ENCODE measurements at places on chromosomes 11 and 22.

DNA sequence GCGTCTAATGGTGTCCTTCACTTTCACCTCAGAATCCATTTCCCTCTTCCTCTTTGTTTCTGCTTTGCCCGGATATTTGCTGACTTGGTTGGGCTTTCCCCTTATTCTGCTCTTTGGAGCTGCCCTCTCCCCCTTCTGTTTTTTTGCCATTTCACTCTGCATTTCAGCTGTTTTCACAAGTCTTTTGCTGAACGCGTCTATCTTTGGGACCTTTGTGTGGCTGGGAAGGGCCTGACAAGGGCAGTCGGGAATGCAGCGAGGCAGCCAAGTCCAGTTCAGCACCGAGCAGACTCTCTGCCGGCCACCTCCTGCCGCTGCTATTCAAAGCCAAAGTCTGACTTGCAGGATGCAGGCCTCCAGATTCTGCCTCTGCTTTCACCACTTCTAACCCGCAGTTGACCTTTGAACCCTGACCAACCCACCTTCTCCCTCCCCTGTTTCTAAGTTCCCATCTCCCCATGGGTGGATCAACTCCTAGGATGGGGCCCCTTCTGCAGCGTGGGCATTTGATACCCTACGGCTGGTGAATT lies 38.2 kb downstream of the FEZ1 start:
- DNase-seq: no peak

DNA sequence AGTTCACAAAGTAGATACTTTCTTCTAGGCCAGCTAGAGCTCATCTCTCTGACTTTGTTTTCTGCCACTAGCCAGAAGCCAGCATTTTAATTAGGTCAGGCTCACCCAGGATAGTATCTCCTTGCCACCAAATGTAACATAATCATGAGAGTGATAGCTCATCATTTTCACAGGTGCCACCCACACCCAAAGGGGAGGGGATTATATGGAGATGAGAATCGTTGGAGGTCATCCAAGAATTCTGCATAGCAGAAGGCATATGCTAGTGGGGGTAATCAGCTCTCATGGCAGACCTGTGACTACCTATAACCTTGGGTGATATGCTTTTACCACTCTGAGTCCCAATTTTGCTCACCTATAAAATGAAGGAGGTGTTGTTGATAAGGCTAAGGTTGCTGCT lies 523.0 kb downstream of the METTL15 start:
- no peak for DNase-seq

DNA sequence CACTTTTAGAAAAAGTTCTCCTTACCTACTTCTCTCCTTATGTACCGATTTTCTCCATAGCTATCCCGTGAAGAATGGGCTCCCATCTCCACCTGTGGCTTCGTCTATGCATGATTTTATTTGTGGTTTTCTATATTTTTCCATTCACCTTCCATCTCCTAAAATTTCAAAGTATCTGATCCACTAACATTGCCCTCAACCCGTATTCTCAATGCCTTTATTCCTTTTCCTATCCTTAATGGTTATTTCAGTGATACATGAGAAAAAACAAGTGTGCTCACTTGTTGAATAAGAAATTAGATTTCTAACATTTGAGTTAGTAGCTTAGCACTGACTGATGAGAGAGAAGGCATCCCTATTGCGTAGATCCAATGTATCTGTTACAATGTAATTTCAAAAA lies 16.9 kb downstream of the CYP2R1 start:
- no peak for DNase-seq

DNA sequence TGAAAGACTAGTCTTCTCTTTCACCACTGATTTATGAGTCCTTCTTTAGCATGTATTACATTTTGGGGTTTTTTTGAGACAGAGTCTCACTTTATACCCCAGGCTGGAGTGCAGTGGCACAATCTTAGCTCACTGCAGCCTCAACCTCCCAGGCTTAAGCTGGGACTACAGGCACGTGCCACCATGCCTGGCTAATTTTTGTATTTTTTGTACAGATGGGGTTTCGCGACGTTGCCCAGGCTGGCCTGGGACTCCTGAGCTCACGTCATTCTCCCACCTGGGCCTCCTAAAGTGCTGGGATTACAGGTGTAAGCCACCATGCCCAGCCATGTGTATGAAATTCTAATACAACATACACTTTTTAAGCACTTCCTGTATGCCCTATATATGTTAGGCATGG lies 26.3 kb upstream of the CXCR5 start:
- DNase-seq: no peak

DNA sequence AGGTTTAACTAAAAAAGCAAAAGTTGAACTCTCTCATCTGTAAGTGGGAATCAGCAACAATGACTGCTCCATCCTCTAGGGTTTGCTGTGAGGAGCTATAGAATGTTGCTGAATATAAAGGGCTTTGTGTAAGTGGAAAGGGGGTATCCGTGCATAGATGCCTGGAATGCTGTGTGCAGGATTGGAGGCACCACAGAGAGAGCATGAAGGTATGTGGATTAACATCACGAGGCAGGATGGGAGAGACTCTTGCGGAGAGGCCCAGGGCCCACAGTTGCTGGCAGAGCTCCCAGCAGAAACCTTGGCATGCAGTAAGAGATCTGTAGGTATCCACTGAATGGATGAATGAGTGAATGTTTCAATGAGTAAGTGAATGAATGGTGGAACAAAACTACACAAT lies 298.7 kb upstream of the DDI1 start:
- DNase-seq: no peak

- no peak for DNase-seq
Observed at GRCh38 chr22:28920757-28921584, 37.6 kb downstream of the ZNRF3 start.

- no peak for DNase-seq
Observed at GRCh38 chr22:47748957-47749356, 986.5 kb downstream of the TBC1D22A start.

GRCh38 chr11:76708972-76709660 lies 38.6 kb upstream of the LRRC32 start:
- no peak for DNase-seq

- DNase-seq: peak; percentile 41
Observed at GRCh38 chr11:77411137-77411707, 62.7 kb downstream of the PAK1 start.

GRCh38 chr22:30875481-30876215 lies 92.9 kb downstream of the MORC2 start:
- no peak for DNase-seq
